ENCODE measurements at places on chromosomes 7 and 10.

DNA sequence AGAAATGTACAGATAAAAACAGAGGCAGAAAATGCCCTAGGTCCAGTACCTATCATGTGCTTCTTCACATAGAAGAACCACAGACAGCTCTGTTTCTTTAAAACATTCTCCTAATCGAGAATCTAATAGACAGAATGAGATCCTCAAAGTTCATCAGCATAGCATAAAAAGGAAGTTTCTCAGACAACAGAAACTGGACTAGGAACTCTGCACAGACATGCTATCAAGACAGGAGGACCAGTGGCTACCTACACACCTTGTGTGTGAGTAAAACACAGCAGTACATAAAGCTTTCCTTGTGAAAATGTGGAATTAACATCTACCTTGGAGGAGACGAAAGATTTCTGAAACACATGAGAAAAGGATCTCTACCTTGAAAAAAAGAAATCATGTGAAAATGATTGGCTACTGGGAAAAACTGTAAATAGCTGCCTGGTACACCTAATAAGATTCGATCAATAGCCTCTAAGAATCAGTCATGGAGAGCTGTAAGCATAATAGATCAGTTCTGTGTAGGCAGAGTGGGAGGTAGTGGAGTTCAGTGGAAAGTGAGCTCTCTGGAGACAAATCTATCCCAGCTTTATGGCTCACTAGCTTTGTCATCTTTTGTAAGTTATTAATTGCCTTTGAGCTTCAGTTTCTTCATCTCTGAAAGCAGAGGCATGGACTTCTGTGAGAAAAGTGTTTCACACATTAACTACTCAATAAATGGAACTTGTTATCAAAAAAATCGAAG lies 26.7 kb downstream of the ELAPOR2 start:
- no peak for DNase-seq

DNA sequence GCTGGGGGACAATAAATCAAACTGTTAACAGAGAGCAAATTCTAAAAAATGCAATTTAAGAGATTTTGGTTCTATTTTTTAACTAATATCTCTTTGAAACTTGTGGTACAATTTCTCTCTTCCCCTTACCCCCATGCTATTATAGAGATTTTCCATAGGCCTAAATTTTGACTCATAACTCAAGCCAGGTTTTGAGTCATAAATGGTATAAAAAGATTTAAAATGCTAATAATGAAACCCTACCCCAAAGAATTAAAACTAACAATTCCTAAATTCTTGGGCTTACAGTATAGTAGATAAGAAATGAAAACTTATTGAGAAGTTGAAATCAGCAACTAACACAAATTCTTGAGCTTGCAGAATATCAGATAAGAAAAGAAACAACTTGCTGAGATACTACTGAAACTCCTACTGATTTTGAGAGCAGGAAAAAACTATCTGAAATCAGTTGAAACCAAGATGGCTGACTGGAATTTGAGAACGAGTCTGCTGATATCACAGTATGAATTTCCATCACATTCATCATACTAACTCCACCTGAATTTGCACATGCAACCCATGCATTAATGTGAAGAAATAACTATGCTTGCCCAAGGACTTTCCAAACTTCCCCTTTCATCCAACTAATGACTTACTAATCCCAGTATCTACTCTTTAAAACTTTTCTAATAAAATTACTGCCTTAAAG lies 36.3 kb downstream of the POT1 start:
- no peak for DNase-seq

DNA sequence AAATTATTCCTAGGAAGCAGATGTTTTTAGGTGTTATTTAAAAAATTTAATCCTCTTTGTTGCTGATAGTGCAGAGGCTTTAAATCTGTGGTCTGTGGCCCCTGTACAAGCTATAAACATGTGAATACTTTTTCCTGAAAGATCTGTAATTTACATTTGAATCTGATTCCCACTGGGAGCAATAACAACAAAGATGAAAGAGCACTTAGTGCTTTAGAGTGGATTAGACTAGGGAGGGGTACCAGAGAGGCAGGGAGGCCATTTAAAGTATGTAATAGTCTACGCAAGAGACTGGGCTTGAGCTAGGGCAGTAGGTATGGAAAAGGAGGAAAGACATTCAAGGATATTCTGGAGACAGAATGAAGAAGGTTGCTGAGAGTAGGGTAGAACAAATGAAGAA lies 19.1 kb downstream of the BTRC start:
- no peak for DNase-seq

GRCh38 chr7:88306590-88307048 lies at the start of gene STEAP4:
STEAP4 (minus strand) TSS chr7:88306894; CDS start chr7:88284269, 22,625 bp downstream.
- no peak for DNase-seq

- no peak for DNase-seq
Observed at GRCh38 chr7:37740398-37740797, 56.8 kb downstream of the GPR141 start.

GRCh38 chr10:86662186-86663045 lies 5.9 kb upstream of the LDB3 start:
- no peak for DNase-seq

DNA sequence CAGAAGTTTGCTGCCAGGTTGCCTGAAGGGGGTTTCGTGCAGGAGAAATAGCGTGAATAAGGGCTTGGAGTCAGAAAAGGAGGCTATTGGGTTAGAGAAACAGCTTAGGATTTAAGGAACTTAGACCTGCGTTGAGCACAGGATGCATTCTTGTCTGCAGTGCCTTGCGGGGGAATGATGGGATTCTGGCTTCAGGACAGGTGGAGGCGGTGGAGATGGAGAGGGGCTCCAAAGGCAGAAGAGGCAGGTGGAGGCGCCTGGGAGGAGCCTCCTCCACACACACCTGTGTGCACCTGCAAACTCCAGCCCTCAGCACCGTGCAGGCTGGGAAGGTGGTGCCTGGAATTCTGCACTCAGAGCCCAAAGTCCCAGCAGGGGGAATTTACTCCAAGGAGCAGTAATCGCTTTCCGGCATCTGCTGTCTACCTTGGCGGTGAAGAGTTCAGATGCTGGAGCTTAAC lies 1.8 kb downstream of the CLIP2 start:
- no peak for DNase-seq

- DNase-seq = no peak
Observed at GRCh38 chr10:54372179-54372578, 428.9 kb downstream of the PCDH15 start.
